ENCODE measurements at places on chromosomes 2 and 18.

DNA sequence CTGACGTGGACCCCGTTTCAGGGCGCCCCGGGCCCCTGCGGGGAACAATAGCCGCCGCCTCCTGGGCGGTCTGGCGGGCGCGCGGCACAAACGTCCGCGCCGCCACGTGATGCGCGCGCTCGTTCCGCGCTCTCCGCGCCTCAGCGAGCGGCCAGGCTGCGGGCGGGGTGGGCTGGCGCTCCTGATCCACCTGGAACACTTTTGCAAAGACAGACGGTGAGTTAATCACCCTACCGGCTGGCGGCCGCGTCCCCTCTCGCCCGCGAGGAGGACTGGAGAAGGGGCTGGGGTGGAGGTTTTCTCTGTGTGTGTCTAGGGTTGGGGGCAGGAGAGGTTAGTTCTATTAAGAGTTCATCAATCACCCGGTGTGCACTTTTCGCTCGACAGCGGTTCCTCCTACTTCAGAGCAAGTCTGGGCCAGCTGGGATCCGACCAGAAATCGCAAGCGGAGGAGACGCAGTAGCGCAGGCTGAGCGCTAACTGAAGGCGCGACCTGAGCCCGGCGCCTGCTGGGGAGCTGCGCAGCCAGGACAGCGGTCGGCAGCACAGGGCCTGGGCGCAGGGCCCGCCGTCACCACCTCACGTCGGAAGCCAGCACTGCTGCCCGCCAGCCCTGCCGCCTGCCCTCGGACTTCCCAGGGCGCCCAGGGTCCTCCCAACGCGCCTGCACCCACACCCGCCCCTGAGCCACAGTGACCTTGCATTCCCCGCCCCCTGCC, 10.3 kb upstream of the HOXD1 start:
- DNase-seq, result no peak

GRCh38 chr2:161239326-161240109, 68.7 kb upstream of the PSMD14 start:
- DNase-seq, result no peak

DNA sequence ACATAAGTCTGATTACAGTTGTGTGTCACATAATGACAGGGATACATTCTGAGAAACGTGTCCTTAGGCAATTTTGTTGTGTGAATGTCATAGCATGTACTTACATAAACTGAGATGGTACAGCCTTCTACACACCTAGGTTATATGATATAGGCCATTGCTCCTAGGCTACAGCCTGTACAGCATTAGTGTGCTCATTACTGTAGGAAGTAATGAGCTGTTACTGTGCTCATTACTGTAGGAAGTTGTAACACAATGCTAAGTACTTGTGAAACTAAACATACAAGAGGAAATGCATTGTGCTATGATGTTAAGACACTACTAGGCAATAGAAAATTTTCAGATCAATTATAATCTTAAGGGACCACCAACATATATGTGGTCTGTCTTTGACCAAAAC, 72.8 kb downstream of the UPP2 start:
- DNase-seq, result no peak

GRCh38 chr2:212843409-212844199, 305.0 kb upstream of the ERBB4 start:
- peak; percentile 78 for DNase-seq

GRCh38 chr2:136243638-136244535, 125.9 kb upstream of the CXCR4 start:
- no peak for DNase-seq

GRCh38 chr2:46836295-46837111, 79.1 kb downstream of the MCFD2 start:
- no peak for DNase-seq

DNA sequence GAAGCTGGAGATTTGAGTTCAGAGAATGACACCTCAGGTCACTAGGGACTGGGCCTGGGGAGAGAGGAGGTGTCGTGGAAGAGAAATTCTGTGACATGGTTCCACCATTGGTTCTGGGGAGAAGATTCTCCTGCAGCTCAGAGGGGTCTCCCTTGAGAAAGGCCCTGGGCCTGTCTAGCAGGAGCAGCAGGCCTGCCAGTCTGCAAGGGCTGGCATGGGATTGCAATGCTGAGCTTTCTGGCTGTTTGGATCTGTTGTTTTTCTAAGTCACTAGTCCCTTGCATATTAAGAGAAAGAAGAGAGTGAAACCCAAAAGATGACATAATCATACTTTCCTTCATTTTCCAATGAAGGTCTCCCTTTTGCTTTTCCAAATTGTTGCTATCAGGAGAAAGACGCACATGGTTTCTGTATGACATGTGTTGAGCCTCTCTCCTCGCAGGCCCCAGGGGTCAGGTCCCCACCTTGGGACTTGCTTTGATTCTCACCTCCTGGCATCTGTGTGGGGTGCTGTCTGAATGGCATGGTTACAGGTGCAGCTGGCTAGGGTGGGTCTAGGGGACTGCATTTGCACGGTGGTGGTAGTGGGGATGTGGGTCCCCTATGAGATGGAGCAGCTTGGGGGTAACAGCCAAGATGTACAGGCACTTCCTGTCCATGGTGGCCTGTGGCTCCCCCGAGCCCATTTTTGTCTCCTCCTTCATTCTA, 117.8 kb downstream of the GLI2 start:
- DNase-seq, result no peak

DNA sequence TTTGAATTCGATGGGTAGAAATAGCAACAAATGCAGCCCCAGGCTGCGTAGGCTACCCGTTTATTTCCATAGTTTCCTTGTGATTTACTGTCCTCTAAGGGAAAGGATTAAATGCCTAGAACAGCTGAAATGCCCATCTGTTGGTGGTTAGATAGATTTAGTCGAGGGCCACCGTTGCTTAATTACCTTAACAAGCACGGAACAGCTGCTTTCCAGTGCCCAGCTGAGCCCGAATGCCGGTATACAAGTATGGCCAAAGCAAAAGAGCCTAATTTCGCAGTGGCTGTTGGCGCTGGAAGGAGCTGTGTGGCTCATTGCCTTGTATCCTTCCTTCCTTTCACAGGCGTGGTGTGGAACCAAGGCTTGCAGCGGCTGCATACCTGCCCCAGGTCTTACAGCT, 109.1 kb downstream of the CABLES1 start:
- no peak for DNase-seq

DNA sequence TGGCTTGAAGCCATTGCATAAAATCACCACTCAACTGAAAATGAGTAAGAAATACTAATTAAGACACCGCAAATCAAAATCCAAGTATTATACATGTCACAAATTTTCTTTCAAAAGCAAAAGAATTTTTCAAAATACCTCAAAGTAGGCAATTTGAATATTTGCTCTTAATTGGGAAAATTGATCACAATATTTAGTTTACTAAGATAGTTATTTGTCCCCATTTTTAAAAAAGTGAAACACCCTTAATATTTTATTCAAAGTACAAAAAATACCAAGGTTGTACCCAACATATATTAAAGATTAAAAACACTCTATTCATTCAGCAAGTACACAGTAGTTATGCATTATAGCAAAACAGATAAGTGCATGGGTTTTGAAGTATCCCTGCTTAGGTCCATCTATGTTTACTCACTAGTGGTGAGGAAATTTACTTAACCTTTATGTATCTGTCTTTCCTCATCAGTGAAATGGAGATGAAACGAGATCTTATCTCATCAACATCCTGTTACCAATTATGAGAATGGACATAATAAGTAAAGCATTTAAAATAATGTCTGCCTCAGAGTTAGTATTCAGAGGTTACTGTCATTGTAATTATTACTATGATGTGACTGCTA, 35.1 kb downstream of the VPS54 start:
- no peak for DNase-seq

DNA sequence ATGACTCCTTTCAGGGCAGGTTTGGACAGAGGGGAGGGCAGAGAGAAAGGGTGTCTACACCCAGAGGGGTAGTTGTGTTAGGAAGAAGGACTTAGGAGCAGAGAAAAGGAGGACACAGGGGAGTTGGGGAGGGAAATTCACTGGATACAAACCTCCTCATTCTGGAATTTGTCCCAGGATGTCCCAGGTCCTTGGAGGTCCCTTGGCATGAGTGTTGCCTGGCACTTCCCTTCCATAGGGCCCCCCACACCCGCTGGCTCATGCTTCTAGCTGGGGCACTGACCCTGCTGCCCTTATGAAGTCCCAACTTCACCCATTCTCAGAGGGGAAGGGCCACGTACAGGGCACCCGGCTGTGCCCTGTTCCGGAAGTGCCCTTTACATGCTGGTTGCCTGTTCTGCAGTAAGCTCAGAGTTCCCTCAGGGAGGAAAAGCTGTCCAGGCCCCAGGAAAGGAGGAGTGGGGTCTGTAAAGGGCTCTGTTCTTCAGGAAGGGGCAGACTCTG, 93.6 kb upstream of the SMAD2 start:
- no peak for DNase-seq

DNA sequence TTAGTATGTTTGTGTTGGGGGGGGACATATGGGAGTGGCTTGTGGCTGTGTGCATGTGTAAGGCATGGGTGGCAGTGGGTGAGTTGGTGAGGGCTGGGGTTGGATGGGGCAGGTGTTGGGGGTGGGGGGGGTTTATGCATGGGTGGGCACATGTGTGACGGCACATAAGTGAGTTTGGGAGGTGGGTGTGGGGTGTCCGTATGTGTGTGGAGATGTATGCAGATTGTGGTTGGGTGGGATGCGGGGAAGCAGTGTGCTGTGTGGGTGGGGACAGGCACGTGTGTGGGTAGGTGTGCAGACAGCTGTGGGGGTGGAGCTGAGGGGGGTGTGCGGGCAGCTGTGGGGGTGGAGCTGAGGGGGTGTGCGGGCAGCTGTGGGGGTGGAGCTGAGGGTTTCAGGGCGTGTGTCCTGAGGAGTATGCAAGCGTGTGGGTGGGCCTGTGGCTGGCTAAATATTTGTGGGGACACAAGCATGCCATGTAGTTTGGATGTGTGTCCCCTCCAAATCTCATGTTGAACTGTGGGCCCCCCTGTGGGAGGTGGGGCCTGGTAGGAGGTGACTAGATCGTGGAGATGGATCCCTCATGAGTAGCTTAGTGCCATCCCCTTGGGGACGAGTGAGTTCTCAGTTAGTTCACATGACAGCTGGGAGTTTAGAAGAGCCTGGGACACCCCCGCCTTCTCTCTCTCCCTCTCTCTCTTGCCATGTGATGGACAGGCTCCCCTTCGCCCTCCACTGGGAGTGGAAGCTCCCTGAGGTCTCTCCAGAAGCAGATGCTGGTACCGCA, 59.4 kb downstream of the ANKMY1 start:
- DNase-seq, result no peak

GRCh38 chr2:44801841-44802776, 139.4 kb upstream of the SIX3 start:
- no peak for DNase-seq

DNA sequence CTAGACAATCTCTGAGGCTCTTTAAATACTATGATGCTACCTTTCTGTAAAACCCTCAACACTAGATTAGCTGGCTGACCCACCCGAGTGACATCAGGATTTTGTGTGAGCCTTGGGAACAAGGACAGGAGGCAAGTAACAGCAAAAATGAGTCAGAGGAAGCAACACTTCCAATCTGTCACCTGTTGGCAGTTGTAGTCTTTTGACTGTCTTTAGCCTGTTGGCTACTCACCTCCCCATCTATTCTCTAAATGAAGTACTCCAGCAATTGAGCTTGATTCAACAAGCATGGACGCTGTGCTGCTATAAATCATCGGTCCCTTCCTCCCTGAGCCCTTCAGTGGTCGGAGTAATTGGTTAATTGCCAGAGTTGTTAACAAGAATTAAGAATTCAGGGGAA, 898.7 kb downstream of the BCL11A start:
- no peak for DNase-seq

DNA sequence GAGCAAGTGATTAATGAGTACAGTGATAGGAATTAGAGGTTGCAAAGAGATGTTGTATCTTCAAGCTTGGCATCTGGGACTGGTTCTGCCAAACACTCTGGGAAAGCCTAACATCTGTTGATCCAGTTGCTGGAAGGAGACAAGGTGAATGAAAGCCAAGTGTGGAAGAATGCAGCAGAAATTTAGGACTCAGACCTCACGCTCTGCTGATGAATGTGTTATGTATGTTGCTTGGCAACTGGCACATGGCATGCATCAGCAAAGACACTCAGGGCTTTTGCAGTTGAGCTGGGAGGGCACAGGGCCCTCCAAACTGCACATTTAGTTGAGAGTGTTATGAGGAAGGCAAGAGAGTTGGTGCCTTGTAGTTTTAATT, 105.5 kb downstream of the COLEC12 start:
- DNase-seq, result no peak

- no peak for DNase-seq
These were observed 68.3 kb downstream of the LRPPRC start for GRCh38 chr2:43927442-43927841.

DNA sequence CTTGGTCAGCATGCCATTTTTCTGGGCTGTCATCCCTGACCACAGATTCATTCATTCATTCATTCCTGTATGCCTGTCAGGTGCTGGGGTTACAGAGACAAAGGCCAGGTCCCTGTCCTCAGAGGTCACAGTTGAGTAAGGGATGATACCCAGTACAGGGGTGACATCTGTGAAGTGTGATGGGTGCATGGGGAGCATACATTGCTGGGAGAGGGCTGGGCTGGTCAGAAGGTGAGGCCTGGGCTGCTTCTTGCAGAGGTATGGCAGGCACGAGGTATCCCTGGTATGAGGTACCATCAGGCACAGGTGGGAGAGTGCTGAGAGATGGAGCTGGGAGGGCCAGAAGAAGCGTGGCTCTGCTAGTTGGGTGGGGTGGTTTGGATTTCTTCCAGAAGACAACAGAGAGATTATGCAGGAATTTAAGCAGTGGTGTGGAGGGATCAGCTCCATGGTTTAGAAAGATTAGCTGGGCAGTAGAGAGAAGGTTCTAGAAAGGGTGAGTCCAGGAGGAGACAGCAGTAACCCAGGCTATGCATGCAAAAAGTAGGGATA, 181.9 kb upstream of the HAAO start:
- DNase-seq, result no peak

GRCh38 chr2:202410092-202410491, 34.0 kb downstream of the BMPR2 start:
- DNase-seq, result no peak

DNA sequence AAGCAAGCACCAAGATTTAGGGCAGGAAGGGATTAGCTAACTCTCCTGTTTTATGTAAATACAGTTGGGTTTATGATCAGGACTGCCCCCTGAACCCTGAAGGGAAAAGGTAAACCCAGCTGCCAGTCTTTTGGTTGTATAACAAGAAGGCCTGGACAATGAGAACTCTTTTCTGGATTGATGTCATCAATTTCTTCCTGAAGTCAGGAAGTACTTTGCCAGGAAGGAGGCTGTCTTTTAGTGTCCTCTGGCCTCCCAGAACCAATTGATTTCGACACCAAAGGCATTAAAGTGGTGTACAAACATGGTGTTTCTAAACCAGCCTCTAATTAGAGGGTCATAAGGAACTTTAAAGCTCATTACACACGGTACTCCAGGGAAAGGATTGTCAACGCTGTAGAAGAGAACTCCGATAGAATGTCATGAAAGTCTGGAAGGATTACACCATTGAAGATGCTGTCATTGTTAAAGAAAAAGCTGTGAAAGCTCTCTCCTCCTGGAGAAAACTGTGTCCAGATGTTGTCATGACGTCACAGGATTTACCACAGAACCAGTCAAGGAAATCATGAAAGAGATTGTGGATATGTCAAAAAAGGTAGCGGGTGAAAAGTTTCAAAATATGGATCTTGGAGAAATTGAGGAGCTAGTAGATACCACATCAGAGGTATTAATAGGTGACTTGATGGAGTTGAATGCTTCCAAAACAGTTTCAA, 78.8 kb downstream of the ANKRD12 start:
- no peak for DNase-seq
